Inflammatory macrophage (primary cell): ENCODE measurements at places on chromosomes 5 and 9.
A peak's percentile ranks its signal among the peaks of the same experiment; 100 is the strongest.

DNA sequence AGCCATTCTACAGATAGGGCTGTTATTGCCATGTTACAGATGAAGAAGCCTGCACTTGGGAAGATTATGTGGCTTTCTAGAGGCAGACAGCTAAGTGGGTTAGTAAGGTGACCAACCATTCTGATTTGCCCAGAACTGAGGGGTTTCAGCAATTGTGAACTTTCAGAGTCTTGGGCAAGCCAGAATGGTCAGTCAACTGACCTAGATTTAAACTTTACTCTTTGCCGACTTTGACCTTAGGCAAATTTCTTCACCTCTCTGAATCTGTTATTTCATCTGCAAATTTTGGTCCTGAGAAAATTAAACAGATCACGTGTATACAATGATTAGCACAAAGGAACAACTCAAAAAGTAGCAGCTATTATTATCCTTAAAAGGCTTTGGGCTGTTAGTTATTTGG is 20.4 kb upstream of the TNFSF8 start:
- no peak for DNase-seq

DNA sequence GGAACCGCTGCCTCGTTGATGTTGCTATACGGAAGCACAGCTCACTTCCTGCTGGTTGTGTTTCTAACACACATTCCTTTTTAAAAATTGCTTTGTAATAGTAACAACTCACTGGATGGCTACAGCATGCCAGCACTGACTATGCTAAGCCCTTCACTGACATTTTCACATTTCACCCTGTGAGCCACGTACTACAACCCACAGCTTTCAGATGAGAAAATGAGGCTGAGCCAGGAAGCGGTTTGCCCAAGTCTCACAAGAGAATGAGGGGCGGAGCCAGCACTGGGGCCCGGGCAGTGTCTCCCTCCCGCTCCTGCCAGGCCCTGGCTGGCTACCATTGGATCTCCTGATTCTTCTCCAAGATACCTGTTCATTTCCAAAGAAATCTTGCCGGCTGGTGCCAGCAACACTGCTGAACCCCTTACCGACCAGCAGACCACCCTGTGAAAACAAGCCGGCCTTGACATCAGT is 38.3 kb downstream of the FAM78A start:
- DNase-seq = peak; percentile 85

DNA sequence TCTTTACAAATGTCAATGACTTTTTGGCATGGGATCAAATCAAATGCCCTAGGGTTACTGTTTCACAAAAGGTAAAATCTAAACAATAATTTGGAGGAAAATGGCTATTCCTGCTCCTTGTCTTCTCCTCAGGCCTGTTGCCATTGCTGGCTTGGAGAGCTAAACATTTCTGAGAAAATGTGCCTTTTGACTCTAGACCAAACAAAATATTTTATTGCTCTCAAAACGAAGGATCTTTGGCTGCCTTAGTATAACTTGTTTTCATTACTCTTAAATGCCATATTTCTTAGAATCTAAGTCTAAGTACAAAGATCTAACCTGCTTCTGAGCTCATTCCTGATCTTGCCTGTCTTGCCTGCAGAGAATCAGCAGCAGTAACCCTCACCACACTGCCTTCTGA is 116.6 kb downstream of the MUSK start:
- DNase-seq = no peak

DNA sequence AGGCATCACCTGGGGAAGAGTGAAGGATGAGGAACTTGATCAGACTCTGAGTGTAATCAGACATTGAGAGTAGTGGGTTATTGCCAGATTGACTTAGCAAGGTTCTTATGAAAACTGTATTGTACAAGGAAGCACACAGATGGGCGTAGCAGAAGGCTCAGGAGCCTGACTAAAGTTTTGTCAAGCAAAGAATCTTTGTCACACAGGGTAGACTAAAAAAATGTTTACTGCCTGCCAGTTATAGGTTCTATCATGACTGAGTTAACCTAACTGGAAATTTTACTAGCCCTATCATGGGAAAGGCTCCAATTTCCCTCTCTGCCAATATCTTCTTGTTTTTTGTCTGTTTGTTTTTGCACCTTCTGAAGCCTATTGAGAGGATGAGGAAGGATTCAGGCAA is 19.1 kb downstream of the CAMK4 start:
- DNase-seq = no peak

DNA sequence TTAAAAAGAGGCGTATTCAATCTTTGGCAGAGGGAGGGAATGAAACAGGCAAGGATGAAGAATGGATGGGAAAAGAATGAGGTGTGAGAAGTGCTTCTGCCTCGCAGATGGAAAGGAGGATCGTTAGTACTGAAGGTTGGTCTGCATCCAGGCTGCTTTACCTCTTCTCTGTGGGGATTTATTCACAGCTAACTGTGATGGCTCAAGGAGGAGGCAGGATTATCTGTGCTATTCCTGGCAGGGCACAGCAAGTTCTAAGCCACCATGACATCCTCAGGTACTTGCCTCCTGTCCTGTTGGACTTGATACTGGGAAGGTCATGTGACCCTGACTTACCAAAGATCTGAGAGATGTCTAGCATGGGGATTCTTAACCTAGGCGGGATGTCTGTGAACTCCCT is 84.3 kb downstream of the GDNF start:
- DNase-seq = no peak

GRCh38 chr9:88645172-88645878 is 110.3 kb downstream of the NXNL2 start:
- DNase-seq = no peak

DNA sequence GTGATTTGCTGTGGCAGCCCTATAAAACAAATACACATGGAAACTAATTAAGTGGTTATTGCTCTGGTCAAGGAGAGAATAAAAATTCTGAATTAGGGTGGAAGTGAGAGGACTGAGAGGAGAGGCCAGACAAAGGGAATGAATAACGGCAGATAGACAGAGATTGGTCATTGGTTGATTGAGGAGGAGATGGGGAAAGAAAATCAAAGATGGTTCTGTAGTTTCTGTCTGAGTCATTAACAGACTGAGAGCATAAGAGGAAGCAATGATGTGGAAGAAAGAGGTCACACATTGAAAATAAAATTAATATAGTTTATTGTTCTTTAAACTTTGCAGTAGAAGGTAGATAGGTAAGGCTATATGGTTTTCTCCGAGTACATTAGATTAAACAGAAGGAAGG is 469.8 kb downstream of the ACTL7B start:
- peak; percentile 26 for DNase-seq

DNA sequence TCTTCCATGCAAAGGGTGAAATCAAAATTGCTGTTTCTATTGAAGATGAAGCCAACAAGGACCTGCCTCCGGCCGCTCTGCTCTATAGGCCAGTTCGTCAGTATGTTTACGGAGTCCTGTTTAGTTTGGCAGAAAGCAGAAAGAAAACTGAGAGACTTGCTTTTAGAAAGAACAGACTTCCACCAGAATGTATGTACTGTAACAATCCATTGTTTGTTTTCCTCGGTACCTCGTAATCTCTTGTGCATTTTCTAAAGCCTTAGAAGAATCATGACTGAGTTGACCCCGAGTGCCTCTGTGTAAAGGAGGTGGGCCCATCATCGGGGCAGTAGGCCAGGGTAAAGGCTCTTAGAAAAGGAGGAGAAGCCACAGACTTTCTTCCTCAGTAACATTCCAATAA is 44.2 kb upstream of the PHF2 start:
- no peak for DNase-seq

GRCh38 chr5:73743161-73743560 is 117.2 kb downstream of the ARHGEF28 start:
- DNase-seq = no peak

DNA sequence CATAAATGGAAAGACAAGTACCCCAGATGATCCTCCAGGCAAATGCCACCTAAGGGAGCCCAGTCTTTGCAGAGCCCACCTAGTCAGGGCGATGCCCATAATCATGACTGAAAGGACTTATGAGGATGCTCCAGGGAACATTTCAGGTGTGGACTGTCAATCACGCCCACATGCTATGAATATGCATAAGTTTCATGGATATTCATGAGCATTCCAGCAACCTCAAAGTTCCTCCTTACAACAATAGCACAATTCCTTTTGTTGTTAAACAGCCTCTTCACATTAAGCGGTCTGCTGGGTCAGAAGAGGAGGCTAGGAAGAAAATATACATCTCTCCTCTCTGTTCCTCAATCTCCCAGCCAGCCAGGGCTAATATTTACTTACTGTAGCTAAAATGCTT is 161.6 kb downstream of the C5orf15 start:
- no peak for DNase-seq

DNA sequence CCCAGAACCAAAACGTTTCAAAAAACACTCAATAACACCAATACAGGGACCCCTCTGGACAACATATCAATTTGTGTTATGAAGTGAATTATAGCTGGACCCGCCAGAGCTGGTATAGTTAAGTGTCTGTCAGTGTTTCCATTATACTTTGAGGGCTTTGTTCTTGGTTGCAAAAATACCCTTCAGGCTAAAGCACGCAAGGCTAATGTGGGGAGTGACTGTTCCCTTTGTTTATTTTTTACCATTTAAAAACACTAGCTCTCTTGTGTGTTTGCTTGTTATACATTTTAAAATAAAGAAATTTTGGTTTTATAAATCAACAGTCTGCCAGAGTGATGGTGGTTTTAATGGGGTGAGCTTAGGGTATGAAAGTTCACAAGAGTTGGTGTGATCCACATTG is 859.5 kb downstream of the PTPRD start:
- DNase-seq = no peak

DNA sequence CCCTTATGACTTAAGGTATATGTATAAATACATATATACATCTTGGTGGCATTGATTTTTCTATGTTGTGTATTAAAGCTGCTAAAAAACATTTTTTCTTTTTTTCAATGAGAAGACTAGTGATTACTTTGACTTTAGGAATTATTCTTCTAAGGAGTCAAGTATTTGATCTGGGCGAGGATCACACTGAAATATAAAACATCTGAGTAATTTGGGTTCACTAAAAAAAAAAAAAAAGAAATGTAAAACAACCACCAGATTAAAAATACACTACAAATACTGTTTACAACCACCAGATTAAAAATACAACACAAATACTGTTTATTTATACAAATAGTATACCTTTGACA is 9.0 kb downstream of the UBAP1 start:
- DNase-seq = no peak

DNA sequence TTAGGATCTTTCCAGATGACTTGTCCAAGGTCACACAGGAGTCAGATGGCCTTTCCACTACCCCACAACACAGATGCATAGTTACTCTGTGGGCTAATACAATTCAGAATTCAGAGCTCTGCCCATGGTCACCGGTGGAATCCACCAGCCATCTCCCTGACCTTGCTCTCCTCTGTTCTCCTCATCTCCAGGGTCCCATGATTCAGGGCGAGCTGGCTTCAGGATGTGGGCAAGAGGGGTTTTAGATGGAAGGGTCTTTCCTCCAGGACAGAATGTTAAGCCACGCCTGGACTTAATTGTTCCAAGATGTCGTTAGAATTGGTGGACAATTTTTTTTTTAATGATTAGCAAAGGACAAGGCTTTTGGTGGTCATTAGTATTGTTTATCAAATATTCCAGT is 81.7 kb upstream of the LARP1 start:
- DNase-seq = no peak
